ENCODE measurements at places on chromosomes 1 and 21.

DNA sequence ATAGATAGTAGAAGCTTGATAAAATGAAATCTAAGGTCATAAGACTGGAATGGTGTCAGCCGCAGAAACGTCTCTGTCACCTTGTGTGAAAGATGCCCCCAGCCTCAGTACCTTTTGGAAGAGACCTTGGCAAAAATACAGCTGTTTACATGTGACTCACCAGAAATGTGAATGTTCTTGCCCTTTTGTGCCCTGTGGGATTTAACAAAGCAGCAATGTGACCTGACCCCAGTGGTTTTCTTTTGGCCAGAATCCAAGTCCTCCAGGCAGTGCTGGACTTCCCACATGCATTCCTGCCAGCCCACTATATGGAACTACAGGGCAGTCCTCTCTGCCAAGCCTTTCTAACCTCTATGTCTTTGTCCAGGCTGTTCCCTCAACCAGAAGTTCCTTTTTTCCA lies 27.2 kb upstream of the LRRC8C start:
- no peak for DNase-seq

- DNase-seq, result no peak
Measured at GRCh38 chr1:56180520-56181190, 398.7 kb downstream of the PLPP3 start.

GRCh38 chr1:159532922-159533321 lies 2.9 kb downstream of the OR10J5 start:
- DNase-seq, result no peak

- no peak for DNase-seq
Measured at GRCh38 chr21:38291874-38292273, 35.1 kb downstream of the KCNJ15 start.

- peak; percentile 36 for DNase-seq
Measured at GRCh38 chr21:35138665-35139381, 89.7 kb upstream of the RUNX1 start.

DNA sequence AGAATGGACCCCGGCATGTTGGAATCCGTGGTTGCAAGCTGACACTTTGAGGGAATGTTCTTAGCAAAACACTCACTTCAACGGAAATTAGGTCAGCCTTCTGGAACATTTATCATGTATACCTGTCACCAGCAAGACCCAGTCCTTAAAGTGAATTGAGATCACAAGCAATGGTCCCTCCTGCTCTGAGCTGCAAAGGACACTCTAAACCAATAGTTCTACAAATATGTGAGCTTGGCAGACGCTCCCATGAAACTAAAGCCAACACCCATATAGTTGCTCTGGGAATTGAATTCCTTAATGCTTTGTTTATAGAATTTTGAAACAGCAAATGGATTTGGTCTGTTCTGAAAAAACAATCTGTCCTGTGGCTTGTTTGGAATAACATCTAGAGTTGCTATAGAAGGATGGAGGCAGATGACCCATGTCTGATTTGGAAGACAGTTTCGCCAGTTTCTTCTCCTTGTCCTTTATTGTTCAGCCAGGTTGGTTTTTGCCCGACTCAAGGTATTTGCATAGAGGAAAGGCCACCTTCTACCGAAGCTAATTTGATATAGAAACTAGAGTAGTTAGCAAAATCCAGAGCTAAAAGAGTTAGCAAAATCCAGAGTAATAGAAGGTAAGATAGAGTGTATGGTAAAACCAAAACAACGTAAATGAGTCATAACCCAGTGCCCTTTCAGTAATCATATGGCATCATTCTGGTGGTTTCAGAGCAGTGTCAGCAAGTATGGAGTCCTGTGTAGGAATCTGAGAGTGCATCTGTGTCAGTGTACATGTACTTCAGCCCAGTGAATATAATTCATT lies 236.2 kb downstream of the NFIA start:
- no peak for DNase-seq
